SJSA1 (cell line): ENCODE measurements at places on chromosomes 7 and 10.

GRCh38 chr7:150989456-150989855, 1.4 kb upstream of the NOS3 start:
- DNase-seq = no peak

GRCh38 chr10:92202536-92202935, 88.3 kb downstream of the CPEB3 start:
- no peak for DNase-seq

DNA sequence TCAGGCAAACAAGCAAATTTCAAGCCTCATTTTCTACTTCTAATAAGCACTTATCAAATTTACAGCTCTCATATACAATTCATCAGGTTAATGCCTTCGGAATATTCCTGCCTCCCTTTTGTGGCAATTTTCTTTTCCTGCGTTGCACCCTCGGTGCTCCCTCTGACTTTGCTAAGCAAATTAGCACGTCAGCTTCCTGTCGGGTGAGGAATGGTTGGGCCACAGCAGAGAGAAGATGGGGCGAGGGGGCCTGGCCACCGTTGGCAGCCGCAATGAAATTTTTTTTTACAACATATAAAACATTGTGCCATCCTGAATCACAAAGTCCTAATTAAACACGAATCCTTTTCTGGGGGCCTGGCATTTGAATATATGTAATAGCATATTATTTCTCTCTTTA, 28.1 kb downstream of the ELFN1 start:
- no peak for DNase-seq

- DNase-seq = peak; percentile 92
These were observed 1.7 kb downstream of the SFXN3 start for GRCh38 chr10:101032637-101033224.

- no peak for DNase-seq
These were observed 11.4 kb downstream of the BUD31 start for GRCh38 chr7:99420213-99420612.
